ENCODE measurements at places on chromosomes 7 and 10.

- no peak for DNase-seq
Observed at GRCh38 chr7:118003476-118003875, 130.2 kb upstream of the CTTNBP2 start.

GRCh38 chr7:79340212-79340611, 113.3 kb downstream of the MAGI2 start:
- no peak for DNase-seq

DNA sequence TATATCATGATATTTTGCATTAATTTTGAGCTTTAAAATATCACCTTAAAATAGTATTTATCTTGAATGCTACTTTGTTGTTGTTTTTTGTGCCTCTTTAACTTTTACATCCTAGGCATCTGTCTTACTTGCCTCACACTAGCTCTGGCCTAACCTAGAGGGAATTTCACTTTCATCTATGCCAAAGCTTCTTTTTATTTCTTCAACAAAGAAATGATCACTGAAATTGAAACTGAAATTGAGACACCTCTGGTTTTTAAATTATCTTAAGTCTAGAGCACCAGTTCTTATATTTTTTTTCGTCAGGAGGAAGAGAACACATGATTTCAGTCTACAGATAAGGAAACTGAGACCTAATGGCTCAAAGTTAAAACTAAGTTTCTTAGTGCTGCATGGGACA, 3.5 kb upstream of the SCIN start:
- DNase-seq: no peak

GRCh38 chr7:20541608-20542349, 73.7 kb upstream of the ABCB5 start:
- DNase-seq: no peak

GRCh38 chr7:105006367-105007136, 7.5 kb upstream of the KMT2E start:
- DNase-seq: no peak

- no peak for DNase-seq
Observed at GRCh38 chr7:107326061-107326460, 143.8 kb upstream of the GPR22 start.

- no peak for DNase-seq
Observed at GRCh38 chr10:130567011-130567410, 430.8 kb downstream of the GLRX3 start.

- no peak for DNase-seq
Observed at GRCh38 chr7:150384406-150385301, 5.5 kb downstream of the ZNF775 start.

- no peak for DNase-seq
Observed at GRCh38 chr7:630539-630938, 96.0 kb upstream of the DNAAF5 start.

DNA sequence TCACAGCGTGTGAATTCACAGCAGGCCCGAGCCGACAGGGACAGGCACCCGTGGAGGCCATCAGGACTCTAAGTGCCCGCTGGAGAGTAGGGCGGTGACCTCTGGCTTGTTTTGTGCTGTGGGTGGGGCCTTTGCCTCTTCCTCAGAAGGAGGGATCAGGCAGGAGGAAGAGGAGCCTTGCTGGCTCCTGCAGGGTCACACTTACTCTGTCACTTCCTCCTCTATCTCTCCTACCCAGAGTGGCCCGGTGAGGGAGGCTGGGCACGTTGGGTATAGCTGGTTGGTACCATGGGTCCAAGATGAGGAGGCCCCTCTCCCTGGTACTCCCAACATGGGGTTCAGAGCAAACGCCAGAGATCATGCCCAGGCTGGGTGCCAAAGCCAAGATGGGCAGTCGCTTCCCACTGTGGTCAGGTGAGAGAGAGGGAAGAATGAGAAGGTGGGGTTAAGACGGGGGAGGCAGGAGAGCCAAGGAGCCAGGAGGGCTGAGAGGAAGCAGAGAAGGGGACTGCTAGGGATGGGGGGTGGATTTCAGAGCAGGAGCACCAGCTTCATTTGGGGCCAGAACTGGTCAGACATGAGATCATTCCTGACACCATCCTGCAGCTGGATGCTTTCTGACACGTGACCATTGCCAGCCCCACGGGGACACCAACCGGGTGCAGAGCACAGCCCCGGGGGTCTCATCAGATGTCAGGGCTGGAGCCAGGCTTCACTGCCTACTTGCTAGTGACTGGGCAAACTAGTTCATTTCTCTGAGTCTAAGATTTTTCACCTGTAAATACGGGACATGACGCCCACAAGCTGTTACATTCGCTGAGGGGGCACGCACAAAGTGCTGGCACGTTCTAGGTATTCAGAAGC, 54.8 kb upstream of the CACUL1 start:
- DNase-seq: no peak

GRCh38 chr10:35640474-35640873, 1.6 kb downstream of the FZD8 start:
- peak; percentile 81 for DNase-seq

DNA sequence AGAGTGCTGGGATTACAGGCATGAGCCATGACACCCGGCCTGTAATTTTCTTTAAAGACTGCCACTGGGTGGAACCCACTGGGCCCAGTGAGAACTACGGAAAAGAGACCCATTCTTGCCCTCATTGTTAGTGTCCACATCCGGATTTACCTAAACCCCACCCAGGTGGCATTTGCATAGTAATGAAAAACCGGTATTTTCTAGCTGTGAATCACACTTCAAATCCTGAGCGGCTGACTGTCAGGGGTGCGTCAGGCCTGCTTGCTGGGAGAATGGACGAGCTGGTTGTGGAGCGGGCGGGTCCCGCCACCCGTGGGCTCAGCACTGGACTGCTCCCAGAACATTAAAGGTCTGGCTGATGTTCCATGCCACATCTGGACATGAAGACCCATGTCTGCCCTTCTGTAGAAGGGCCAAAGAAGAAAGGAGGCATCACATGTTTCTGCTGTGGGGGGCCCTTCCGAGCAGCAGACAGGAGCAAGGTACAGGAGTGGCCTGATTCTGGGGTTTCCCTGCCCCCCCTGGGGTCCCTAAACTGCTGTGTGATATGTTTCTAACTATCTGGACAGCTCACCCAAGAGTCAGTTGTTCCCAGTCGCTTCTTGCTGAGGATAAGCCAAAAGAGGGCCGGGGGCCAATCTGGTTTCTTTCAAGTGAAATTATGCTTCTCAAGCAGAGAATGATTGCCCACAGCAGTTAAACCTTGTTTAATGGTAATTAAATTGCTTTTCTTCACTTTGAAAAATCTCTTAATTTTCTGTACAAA, 46.4 kb downstream of the KIAA1217 start:
- no peak for DNase-seq

DNA sequence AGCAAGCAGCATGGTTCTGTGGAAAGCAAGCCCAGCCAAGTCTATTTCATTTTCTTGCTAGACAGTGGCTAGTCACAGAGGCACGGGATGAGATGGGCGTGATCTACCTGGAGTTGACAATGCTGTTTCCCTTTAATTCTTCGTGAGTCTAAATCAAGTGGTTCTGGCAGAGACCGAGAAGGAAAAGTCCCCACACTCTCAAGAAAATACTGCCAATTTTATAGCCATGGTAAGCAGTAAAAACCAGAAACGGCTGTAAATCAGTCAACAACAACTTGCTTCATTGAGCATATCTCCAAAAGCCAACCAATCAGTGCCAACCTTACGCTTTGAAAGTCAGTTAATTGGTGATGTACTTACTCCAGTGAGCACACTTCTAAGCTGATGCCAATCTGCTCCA, 223.4 kb downstream of the SEC23IP start:
- DNase-seq: no peak

GRCh38 chr7:17580856-17581255, 282.4 kb downstream of the AHR start:
- DNase-seq: no peak

Measured in mesenchymal stem cell (in vitro differentiated cells and primary cell).